ENCODE measurements at places on chromosomes 11 and 22. TPM values are rescaled to one million over a fixed set of nuclear protein-coding genes. Genes with fewer than 3 reads are reported as not detected.

The FAM181B gene
- polyA plus RNA-seq = 2.5 TPM

The SCGB1A1 gene
- polyA plus RNA-seq = not detected

The MPEG1 gene
- 9.3 TPM for polyA plus RNA-seq

The MS4A15 gene
- polyA plus RNA-seq = not detected

The E2F8 gene
- polyA plus RNA-seq = 7.8 TPM

The TIMP3 gene
- polyA plus RNA-seq = 161 TPM

- no peak for DNase-seq
Measured at GRCh38 chr11:116148056-116148455, 624.7 kb downstream of the BUD13 start.

DNA sequence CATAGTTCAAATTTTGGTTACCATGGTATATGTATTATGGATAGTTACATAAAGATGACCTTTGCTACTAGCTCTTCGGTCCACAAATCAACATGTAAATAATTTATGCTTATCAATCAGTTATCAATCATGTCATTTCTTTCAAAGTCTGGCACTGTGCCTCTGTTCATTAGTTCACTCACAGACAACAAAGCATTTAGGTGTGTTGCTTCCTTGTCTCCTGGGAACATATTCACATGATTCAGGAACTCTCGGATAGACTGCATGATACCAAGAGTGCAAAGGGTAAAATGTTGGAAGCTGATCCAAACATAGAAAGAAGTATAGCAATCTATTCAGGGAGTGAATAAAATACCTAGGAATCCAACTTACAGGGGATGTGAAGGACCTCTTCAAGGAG, 14.3 kb upstream of the ACRV1 start:
- DNase-seq = no peak

DNA sequence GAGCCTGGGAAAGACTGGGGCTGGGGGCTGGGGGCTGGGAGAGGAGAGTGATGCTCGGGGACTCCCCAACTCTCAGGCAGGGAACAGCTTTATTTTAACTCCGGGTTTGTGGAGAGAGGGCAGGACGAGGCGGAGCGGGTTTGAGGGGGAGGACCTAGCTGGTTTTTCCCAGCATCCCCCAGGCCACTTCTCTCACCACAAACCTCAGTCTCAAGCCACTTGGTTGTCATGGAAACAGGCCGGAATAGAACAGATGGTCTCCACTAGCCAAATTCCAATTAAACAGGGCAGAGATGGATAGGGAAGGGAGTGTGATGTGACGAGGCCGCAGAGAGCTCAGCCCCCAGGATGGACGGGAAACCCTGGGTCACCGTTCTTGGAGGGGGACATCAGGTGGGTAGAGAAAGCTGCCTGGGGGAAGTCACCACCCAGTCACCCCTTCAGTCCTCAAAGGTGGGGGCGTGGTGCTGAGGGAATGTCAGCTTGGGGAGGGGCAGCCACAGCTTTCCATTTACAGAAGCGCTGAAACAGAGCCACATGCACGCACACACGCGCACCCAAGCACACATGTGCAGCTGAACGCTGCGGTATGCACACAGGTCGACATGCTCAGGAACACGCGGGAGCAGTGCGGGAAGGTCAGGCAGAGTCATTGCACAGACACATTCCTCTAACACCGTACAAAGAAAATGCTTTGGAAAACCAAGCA, 19.2 kb downstream of the NECTIN1 start:
- DNase-seq = peak; percentile 87

DNA sequence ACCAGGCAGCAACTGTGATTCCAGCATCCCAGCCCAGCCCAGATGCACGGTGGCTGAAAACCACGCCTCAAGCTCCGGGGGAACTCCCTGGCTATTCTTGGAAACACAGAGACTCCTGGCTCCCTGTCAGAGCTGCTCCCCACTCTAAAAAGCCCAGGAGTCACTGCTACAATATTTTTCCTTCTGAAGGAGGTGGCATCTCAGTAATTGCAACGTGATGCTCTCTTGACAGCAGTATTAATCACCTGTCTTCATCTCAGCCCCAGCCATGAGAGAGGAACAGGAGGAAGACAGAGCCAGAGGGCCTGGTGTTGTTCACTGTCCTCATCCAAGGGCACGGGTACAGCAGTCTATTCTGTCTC, 26.9 kb downstream of the DRD2 start:
- DNase-seq = no peak

DNA sequence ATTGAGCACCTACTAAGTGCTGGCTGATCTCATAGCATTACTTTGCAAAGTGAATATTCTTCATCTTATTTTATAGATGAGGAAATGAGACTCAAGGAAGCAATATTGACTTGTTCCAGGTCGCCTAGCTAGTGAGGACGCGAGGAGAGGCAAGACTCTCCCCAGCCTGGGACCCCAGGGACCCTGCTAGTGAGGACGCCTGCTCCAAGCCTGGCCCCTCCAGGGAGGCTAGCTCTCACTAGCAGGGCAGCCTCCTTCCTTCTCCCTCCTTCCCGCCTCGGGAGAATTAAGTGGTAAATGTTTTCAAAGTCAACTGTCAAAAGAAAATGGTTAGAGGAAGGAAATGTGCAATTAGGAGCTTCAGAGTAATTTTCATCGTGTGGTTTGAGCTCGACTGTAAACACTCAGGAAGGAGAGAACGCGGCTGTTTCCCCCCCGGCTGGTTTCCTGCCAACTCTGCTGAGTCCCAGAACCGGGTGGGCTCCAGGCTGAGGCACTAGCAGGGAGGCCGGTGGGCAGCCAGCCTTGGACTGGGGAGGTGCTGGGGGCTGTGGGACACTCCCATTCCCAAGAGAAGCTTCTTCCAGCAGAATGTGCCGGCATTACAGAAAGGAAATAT, 17.9 kb downstream of the MYEOV start:
- peak; percentile 43 for DNase-seq

- no peak for DNase-seq
Measured at GRCh38 chr11:25357133-25357532, 860.3 kb downstream of the LUZP2 start.

GRCh38 chr11:77167791-77168190, 39.7 kb downstream of the MYO7A start:
- no peak for DNase-seq

DNA sequence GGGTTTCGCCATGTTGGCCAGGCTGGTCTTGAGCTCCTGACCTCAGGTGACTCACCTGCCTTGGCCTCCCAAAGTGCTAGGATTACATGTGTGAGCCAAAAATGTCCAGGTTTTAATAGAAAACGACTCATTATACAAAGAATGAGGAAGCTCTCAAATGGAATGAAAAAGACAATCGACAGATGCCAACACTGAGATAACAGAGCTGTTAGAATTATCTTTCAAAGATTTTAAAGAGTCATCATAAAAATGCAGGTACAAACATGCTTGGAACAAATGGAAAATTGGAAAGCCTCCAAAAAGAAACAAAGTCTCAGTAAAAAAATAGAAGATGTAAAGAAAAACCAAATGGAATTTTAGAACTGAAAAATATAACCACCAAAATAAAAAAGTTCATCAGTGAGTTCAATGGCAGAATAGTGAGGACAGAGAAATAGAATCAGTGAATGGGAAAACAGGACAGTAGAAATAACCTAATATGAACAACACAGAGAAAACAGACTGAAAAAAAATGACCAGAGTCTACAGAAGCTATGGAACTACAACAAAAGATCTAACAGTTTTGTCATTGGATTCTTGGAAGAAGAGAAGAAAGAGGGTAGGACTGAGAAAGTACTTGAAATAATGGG, 10.9 kb downstream of the GAB2 start:
- DNase-seq = no peak

GRCh38 chr11:111633248-111633647, 31.0 kb downstream of the SIK2 start:
- no peak for DNase-seq

- DNase-seq = no peak
Measured at GRCh38 chr11:36164506-36165250, 124.5 kb downstream of the COMMD9 start.

DNA sequence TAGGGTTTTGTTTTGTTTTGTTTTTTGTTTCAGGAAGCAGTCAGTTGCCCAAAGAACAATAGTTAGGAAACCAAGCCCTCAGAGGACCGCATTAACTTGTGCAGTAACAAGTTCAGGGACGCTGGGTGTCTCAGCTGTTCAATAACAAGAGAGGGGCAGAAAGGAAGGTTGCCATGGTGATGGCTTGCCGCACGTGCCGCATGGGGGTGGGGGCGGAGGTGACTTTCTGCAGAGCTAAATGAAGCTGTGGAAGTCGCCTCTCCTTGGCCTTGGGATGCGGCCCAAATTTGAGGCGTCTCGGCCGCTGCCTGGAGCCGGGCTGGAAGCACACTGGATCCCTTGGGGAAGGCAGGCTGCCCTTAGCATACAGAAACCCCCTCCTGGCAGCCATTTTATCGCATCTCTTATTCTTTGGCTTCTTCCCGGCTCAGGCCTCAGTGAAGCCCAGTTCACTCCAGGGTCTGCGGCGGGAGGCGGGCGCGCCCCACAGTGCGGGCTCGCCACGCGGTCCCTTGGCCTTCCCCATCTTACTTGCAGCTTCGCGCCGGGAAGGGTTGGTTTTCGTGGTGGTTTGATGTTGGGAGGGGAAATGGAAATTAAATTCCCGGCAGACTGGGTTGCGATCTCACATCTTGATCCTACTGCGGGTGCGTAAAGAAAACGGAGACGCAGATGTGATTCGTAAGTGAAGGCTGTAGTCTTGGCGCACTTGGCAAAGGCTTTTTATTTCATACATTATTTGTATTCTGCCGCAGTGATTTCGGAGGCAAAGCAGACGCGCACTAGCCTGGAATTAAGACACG, 94.3 kb downstream of the SLC17A6 start:
- peak; percentile 67 for DNase-seq

DNA sequence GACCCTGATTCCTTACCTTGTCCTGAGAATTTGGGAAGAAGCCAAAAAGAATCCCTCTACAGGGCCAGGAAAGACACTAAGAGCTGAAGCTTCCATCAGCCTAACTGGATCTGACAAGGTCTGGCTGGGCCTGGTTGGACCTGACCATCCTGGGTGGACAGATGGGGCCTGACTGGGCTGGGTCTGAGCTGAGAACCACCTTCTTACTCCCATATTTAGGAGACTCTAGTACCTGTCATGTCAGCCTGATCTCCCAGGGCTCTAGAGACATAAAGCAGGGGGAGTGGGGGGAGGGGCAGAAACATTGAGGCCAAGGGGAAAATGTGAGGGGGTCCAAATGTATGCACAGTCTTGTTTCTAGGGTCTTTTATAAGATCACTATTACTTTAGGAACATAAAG, 129.9 kb downstream of the BUD13 start:
- DNase-seq = no peak

DNA sequence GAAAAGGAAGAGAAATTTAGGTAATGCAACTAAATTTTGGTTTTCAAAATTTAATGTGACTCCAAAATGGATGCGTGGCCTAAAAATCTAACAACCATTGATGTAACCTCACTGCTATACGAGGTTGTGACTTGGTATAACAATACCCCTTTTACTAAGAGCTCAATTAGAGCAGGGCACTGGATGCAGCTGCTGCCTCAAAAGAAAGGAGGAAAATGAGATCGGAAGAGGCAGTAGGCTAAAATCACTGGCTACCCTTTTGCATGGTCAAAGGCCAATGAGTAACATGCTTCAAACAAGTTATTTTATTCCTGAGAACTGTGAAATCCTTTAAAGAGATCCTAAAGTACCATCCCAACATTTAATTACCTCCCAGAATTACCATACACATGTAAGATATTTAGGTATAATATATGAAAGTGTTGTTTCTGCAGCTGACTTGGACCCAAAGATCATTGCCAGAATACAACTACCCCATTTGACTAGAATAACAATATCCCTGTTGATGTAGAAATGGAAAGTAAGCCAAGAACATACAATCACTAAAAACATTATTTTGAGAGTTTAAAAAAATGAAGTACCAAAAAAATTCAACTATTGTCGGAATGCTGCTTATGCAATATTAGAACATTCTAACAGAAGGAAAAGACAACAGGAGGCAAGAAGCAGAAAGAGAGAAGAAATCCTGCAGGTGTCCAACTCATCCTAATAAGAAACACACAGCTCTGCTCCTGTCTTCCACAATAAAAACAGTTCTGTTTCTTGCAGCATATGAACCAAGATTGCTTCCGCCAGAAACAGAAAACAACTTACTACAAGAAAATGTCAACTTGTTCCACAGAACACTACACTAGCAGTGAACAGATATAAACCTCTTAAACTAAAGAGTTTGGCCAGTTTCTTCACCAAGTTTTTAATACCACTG, 15.0 kb downstream of the SIK3 start:
- no peak for DNase-seq

- DNase-seq = no peak
Measured at GRCh38 chr11:843818-844692, 1.4 kb downstream of the TSPAN4 start.

All from right renal pelvis (tissue), 4 donors.